ENCODE measurements at places on chromosomes 3 and 15.

GRCh38 chr15:67097424-67097823, 32.0 kb downstream of the SMAD3 start:
- DNase-seq = no peak

DNA sequence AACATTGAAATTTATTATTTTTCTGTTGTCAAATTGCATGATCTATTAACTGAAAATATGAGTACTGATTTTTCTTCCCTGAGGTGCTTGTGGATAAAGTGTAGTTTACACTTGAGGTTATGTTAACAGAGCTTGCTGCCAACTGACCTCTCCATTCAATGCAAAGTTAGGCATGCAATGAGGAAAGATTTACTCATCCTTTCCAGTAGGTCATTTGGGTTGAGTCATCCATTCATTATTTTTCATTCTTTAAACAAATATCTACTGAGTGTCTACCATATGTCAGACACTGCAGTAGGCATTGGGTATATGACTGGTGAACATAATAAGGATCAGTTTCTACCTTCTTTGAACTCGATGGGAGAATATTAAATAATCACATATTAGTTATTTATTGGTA, 604.1 kb downstream of the EDEM1 start:
- no peak for DNase-seq

DNA sequence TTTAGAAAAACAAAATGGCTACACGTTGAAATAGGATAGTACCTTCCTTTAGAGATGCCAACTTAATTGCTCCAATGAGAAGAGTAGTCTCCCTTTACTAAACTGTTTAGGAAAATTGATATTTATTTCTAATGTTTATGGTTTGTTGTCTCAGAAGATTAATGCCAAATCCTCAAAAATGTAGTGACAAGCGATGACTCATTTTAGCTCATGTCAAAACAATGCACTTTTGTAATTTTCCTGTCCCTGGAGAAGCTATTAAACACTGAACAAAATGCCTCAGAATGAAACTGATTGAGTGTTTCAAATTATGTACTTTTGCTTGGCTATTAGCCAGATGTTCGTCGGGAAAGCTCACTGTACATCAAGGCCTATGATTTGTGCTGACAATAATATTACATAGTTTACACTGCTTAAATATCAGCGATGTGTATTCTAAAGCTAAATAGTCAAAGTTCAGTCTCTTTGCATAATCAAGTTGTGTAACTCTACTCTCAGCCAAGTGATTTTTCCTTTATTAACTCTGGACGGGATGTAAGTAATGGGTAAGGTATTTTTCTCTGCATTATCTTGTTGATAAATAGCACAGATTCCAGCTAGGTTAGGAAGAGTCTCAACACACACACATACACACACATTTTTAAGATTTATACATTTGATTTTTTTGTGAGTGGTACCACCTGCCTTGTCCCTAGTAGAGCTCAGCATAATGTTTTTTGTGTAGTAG, 83.7 kb downstream of the CMSS1 start:
- DNase-seq = peak; percentile 93

GRCh38 chr15:39856357-39856756, 63.7 kb downstream of the GPR176 start:
- DNase-seq = no peak

DNA sequence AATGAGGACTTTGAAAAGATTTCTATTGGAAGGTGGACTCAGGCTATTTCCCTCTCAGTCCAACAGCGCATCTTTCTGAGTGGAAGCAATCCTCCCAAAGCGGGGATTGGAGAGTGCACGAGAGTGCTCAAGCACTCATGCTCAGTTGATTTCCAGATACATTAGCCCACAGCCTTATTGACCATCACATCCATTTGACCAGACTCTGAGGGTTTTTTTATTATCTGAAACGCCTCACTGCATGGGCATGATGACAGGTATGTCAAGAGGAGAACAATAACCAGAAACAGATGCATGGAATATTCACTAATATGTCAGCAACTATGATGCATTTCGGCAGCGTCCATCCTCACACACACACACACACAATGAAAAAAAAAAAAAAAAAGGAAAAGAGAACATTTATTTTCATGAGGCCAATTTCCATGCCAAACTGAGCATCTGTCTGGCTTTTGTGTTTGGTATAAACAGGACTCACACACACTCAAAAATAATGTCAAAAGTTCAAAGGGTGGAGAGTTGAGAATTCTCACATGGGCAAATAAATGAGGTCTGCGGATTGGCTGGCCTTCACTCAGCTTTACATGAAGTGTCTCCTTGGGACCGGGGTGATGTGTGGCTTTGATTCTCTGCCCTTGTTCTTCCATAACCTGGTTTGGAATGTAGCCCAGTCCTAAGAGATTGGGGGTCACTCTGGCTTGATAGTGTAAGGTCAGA, 371.6 kb downstream of the MCTP2 start:
- DNase-seq = no peak

- no peak for DNase-seq
Observed at GRCh38 chr15:51183076-51183475, 88.4 kb upstream of the TNFAIP8L3 start.

DNA sequence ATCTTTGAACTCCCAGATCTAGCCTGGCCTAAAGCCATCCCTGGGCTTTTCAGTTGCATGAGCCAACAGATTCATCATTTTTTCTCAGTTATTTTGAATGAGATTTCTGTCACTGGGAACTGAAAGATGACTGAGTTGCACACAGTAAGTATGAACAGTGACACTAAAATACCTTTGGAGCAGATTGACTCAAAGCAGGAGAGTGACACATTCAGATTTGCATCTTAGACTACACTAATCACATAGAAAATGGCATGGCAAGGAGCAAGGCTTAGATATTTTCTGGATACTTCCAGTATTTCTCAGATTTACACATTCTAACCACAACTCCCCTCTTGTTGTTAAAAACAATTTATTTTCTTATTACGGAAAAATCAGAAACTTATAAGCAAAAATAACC, 32.8 kb downstream of the SEC62 start:
- DNase-seq = no peak

GRCh38 chr3:189914799-189915198, 205.9 kb downstream of the P3H2 start:
- peak; percentile 92 for DNase-seq

GRCh38 chr3:194327218-194328052, 23.7 kb downstream of the CPN2 start:
- peak; percentile 37 for DNase-seq

- no peak for DNase-seq
Observed at GRCh38 chr15:72086920-72087648, 30.9 kb downstream of the MYO9A start.

GRCh38 chr3:16182612-16183011, 8.1 kb downstream of the GALNT15 start:
- DNase-seq = no peak

GRCh38 chr3:55622116-55622515, 135.0 kb upstream of the WNT5A start:
- peak; percentile 55 for DNase-seq

- no peak for DNase-seq
Observed at GRCh38 chr15:98946301-98947255, 61.0 kb downstream of the PGPEP1L start.

DNA sequence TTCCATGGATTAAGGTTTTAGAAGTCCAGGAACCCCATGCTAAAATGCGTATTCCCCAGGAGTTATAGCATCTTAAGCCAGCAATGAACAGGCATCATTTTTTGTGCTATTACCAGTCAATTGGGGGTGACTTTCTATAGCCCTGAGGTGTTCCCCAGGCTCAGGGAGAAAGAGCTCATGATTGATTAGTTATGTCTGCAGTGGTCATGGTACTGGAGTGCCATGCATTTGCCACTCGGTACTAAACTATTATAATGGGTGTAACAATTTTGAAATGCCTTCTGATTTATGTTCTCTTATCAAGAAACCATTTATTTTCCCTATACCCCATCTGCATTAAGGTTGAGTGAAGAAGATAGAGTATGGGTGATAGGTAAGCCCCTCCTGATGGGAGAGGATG, 11.9 kb downstream of the LRRC31 start:
- no peak for DNase-seq

DNA sequence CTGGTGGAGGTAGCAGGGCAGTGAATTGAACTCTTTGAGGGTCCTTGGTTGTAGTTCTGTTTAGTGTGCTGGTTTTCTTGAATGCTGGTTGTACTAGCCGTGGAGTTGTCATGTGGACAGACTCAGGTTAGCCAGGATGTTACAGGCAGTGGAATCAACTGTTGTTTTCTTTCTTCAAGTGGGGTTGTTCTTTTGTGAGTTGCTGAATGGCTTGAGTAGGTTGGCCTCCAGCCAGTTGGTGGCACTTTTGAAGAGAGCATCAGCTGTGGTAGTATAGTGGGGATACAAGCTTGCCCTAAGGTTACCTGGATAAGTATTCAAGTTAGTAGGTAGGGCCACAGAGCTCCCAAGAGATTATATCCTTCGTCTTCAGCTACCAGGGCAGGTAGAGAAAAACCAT, 31.8 kb upstream of the RARB start:
- no peak for DNase-seq

DNA sequence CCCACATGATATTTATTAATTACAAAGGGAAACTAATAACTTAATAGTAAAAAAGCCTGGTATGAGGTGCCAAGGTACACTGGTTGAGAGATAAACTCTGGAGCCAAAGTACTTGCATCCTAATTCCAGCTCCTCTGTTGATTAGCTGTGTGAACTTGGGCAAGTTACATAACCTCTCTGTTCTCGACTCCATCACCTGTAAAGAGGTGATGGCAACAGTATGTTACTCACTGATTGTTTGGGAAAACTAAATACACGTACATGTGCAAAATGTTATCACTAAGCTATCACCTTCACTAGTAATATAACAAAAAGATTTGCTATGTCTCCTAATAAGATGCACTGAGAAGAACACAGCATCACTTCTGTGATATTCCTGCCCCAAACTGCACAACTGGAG, 206.4 kb downstream of the MEX3B start:
- DNase-seq = no peak

DNA sequence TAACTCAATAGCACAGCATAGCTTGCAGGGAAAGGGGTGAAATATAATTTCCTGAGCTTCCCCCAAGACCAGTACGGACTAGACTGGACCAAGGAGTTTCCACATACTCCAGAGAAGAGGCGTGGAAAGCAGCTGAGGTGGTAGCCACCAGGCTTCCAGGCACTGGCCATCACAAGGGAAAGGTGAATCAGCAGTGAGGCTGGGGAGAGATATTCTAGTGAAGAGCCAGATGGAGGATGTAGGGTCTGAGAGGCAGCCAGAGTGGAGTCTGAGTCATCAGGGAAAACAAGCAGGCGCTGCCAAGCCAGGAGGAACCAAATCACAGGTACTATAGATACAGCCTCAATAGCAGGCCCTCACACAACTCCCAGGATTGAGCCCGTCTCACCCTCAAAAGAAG, 9.6 kb upstream of the RASA2 start:
- peak; percentile 76 for DNase-seq

DNA sequence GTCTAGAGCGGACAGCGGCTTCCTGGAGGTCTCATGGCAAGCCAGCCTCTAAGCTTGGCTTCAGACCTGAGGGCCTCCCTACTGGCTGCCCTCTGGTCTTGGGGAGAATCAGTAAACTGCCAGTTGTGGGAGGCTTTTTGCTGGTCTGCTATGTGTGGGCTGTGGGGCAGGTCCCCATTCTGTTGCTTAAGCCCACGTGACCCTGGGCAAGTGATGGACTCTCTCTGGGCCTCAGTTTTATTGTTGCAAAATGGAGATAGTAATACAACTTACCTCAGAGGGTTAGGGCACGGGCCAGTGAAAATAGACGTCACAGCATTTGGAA, 61.7 kb downstream of the SLC6A6 start:
- DNase-seq = no peak

- DNase-seq = peak; percentile 49
Observed at GRCh38 chr15:78536134-78536533, 4.1 kb upstream of the PSMA4 start.

- peak; percentile 33 for DNase-seq
Observed at GRCh38 chr3:57179580-57180410, 14.6 kb upstream of the IL17RD start.

GRCh38 chr3:38039101-38039898, at the start of gene DLEC1:
TSS of gene DLEC1 (plus strand) at chr3:38039208. CDS start at chr3:38039226, 18 bp downstream.
- DNase-seq = no peak

DNA sequence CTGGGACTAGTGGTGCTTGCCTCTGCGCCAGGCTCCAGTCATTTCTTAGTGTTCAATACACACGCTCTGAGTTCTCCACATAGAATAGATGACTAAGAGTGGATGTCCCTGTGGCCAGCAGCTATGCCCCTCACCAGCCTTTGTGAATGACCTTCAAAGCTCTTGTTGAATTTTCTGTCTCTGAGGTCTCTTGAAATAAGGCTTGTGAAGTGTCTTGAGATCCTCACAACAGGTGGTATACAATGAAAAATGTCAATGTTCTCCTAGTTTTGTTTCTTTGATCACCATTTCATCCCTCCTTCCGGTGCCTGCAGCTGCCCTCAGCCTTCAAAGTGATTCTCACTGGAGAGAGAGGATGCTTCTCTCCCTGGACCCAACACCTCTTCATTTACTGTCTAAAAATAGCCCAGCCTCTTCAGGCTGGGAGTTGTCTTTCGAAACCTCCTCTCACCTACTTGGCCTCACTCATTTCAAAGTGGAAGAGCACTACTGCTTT, 5.4 kb downstream of the MAPKBP1 start:
- peak; percentile 91 for DNase-seq

- no peak for DNase-seq
Observed at GRCh38 chr3:70085613-70086012, 86.1 kb downstream of the SAMMSON start.

- no peak for DNase-seq
Observed at GRCh38 chr3:187746059-187746441, 782 bp upstream of the BCL6 start.

GRCh38 chr15:42891569-42891968, 29.0 kb downstream of the TTBK2 start:
- DNase-seq = peak; percentile 41

DNA sequence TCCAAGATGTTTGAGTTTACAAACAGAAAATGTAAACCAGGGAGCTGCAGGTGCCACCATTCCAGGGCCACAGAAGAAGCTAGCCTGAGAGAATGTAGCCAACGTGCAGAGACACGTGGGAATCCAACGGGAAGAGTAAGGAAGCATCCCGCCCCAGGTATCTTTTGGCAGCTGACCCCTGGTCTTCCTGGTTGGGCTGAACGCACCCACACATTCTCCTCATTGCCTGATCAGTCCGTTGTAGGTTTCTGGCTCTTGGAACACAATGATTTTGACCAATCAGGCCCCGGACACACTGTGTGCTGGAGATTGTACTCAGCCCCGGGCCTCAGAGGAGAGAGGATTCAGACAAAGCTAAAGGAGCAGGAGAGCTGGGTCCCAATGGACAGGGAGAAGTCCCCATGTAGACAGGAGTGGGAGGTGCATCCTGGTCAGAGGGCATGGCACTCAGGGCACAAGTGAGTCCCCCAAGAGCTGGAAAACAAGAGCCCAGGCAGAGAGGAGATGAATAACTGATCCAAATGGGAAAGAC, 102.3 kb downstream of the TPRA1 start:
- no peak for DNase-seq

GRCh38 chr3:135314237-135314636, 519.2 kb downstream of the EPHB1 start:
- no peak for DNase-seq

DNA sequence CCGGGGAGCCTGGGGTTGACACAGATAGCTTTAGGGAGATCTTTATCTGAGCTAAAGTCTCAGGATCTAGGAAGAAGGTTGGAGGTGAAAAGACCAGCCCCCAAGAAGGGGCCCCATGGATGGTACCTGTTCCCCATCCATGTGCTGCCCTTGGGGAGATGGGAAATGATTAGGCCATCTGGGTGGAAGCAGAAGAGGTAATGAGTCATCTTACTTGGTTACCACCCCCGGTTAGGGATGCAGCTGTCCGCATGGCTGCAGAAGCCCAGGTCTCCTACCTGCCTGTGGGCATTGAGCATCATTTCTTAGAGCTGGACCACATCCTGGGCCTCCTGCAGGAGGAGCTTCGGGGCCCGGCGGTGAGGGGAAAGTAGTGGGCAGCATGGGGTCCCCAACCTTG, 3.1 kb upstream of the CPLX3 start:
- DNase-seq = no peak

All from LHCN-M2 (cell line).